ENCODE measurements at places on chromosomes 1 and 21. TPM values are rescaled to one million over a fixed set of nuclear protein-coding genes. Genes with fewer than 3 reads are reported as not detected.

GRCh38 chr1:41804176-41804575 lies 114.5 kb downstream of the HIVEP3 start:
- no peak for DNase-seq
- no peaks in the 10 kb centered on the region for H3K36me3 ChIP-seq
- H3K27ac ChIP-seq: no peak overlapping the region
- H3K4me1 ChIP-seq: peaks cover 80% of the 10 kb centered on the region

DNA sequence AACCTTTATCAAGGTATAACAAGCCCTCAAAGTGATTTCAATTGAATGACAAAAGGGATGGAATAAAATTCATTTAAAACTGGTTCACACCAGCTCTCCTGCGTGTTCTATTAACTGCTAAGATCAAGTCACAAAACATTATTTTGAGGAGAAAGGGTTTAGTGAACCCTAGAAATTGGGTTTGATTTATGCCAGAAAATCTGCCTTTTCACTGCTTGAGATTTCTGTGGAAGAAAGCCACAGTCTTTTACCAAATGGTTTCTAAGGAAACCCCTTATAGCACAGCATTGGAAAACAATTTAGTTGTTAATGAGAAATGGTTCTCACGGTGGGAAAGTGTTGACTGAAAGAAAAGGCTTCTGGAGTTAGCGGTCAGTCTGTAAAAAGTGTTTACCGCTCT lies 43.6 kb upstream of the DPH5 start:
- no peaks in the 10 kb centered on the region for H3K27me3 ChIP-seq
- H3K36me3 ChIP-seq: no peaks in the 10 kb centered on the region
- H3K27ac ChIP-seq: no peak overlapping the region
- peaks cover 18% of the 10 kb centered on the region for H3K4me1 ChIP-seq
- no peak for DNase-seq

GRCh38 chr1:247487057-247487456 lies 29.2 kb upstream of the OR2B11 start:
- no peaks in the 10 kb centered on the region for H3K4me1 ChIP-seq
- H3K36me3 ChIP-seq: no peaks in the 10 kb centered on the region
- no peak overlapping the region for H3K27ac ChIP-seq
- peak; percentile 41 for DNase-seq
- no peak overlapping the region for H3K4me3 ChIP-seq

DNA sequence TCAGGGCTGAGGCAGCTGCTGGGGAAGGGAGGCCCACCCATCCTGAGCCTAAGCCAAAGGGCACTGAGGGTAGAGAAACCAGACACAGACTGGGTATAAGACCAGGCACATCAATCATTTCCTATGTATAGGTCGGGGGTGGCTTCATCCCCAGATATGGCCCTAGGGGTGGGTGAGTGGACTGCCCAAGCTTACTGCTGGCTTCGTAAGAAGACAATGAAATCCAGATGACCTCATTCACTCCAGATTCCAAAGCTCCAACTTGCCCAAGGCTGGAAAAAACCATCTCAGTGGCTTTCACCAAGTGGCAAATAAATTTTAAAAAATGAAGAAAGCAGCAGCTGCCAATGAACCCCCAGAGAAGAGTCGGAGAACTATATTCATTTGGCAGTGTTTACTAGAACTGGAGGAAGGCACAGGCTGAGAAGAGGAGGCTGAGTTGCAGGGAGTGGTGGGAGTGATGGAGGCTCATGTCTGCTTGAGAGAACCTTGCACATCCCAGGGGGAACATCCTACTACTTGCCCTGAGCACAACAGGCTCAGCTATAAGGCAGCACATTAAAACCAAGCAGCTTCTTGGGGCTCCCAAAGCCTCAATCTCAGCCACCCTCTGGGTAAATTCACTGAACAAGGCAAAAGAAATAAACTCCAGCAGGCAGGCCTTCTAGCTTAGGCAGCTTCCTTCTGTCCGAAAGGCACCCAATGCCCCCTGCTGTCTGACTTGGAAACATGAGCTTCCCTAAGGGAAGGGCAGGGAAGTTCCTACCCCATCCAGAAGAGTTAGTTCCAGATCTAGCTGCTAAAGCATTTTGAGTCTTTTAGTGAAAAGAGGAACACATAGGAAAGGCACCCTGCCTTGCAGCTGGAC lies 14.1 kb downstream of the PEA15 start:
- no peaks in the 10 kb centered on the region for H3K27me3 ChIP-seq
- H3K4me3 ChIP-seq: no peak overlapping the region
- no peak overlapping the region for H3K27ac ChIP-seq
- H3K36me3 ChIP-seq: peaks cover 96% of the 10 kb centered on the region

DNA sequence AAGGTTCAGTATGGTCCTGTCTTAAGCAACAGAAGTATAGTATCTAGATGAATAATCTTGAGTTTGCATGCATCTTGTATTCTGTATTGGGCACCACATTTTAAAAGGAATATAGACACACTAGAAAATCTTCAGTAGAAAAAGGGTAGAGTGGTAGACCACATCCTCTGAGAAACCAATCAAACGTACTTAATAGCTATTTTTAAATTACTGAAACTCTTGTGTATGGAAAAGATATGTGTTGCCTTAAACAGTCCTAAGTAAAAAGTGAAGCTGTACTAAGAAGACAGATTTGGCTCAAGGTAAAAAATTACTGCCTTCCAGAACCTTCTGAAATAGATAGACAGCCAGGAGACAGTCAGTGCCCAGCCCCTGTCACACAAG lies 3.1 kb downstream of the CTXND2 start:
- H3K27ac ChIP-seq: no peak overlapping the region
- DNase-seq: no peak
- peaks cover 17% of the 10 kb centered on the region for H3K4me1 ChIP-seq
- H3K4me3 ChIP-seq: peak overlapping the region; percentile 27
- no peaks in the 10 kb centered on the region for H3K27me3 ChIP-seq

DNA sequence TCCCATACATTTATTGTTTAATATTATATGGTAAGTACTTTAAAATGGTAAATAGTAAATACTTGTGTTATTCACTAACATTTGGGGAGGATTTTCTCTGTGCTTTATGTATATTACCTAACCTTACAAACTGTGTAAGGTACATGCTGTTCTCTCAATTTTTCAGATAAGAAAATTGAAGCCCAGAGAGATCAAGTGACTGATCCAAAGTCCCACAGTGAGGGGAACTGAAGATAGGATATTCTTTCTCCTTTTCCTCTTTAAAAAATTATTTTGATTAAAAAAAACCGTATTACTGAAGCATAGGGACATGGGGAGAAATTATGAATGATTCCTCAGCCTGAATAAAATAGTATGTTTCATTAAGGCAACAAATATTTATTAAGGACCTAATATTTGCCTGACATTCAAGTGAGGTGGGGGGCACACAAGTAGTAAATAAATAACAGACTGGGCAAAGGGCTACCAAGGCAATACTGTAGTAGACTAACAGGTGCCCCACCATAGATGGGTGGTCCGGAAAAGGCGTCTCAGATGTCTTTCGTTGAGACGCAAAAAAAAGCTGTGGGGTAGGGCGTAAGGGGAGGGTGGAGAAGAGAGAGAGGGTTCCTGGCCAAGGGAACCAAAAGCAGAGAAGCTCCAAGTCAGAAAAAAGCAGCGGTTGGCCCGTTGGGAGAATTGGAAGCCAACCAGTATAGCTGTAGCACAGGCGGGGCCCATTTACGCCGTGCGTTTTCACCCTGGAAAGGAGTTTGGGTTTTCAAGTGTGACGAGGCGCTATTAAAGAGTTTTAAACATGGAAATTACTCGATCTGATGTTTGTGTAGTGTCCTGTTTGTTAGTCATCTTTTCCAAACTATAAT lies 944 bp upstream of the AGO3 start:
- H3K27ac ChIP-seq: peak overlapping the region; percentile 93
- H3K4me1 ChIP-seq: peaks cover 21% of the 10 kb centered on the region
- no peaks in the 10 kb centered on the region for H3K36me3 ChIP-seq
- no peak for DNase-seq
- H3K4me3 ChIP-seq: peak overlapping the region; percentile 72
- no peaks in the 10 kb centered on the region for H3K27me3 ChIP-seq

DNA sequence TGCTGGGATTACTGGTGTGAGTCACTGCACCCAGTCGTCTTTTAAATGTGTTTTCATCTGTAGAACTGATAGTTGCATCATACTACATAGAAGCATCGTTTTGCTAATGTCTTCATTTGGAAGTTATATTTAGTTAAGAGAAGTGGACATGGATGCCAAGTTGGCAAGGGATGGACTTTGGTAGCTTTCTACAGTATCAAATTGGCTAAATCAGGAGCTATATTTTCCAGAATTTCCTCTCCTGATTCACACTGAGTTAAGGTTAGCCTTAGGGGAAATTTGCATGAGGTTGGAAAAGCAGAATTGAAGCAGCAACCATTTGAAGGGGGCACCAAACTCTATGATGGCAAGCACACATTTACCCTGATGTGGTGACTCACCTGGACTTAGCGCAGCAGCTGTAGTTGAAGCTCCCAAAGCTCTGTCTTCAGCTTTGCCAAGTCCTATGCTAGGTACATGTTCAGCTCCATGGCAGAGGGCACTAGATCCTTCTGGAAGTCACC lies 43.9 kb downstream of the DUSP10 start:
- H3K27me3 ChIP-seq: no peaks in the 10 kb centered on the region
- H3K4me1 ChIP-seq: no peaks in the 10 kb centered on the region
- no peak for DNase-seq

DNA sequence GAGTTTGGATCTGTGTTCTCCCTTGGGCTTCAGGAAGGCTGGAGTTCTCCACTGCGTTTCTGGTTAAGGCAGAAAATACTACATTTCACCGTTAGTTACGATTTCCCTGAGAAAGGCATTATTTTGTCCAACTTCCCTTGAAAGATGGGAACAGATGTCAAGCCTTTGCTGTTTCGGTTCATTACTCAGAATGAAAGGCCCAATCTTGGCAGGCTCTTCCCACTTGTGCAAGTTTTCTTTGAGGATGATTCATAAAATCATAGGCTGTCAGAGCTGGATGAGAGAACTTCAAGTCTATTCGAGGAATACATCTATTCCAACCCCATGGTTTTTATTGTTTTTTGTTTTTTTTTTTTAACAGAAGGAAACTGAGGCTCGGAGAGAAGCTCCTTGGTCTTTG lies 205.2 kb downstream of the GRIK3 start:
- no peaks in the 10 kb centered on the region for H3K36me3 ChIP-seq
- no peaks in the 10 kb centered on the region for H3K27me3 ChIP-seq
- H3K27ac ChIP-seq: no peak overlapping the region
- no peaks in the 10 kb centered on the region for H3K4me1 ChIP-seq

MNDA gene
- total RNA-seq: not detected

DNA sequence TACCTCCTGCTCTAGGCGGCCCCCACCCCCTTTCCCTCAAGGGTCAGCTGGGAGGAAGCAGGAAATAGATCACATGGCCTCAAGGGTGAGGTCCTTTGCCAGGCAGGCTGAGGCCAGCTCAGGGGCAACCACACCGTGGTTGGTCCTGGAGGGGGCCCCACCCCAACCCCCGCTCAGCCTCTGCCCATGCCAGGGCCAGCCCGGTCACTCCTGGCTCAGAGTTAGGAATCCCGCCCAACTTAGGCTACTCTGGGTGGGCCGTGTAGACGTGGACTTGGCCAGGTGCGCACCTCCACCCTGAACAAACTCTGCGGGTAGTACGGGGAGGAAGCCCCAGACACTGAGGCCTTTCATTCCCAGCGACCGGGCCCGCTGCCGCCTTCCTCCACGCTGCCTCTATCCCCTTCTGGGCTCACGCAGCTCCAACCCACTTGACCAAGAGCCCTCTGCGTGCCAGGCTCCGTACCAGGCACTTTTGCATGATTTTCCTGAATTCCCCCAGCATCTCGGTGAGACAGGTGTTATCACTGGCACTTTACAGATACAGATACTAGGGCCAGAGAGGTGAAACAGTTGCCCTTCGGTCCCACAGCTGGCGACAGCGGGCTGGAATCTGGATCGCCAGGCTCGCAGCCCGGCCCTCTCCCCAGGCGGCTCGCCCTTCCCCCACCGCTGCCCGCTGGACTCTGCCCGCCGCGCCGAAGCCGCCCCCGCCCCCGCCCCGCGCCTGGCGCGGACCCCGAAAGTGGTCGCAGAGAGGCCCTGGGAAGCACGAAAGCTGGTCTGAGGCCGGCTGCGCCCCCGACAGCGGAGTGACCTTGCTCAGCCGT lies 769 bp downstream of the GALE start:
- peak overlapping the region; percentile 67 for H3K4me3 ChIP-seq
- peak overlapping the region; percentile 89 for H3K27ac ChIP-seq
- peaks cover 12% of the 10 kb centered on the region for H3K36me3 ChIP-seq

GRCh38 chr21:14115646-14116045 lies 95.1 kb downstream of the LIPI start:
- H3K4me3 ChIP-seq: no peak overlapping the region
- no peaks in the 10 kb centered on the region for H3K27me3 ChIP-seq
- H3K36me3 ChIP-seq: no peaks in the 10 kb centered on the region
- H3K4me1 ChIP-seq: peaks cover 8% of the 10 kb centered on the region

- no peaks in the 10 kb centered on the region for H3K27me3 ChIP-seq
- no peak for DNase-seq
- no peak overlapping the region for H3K4me3 ChIP-seq
- H3K4me1 ChIP-seq: no peaks in the 10 kb centered on the region
Measured at GRCh38 chr1:99292886-99293285, 28.6 kb downstream of the PLPPR4 start.

- no peaks in the 10 kb centered on the region for H3K36me3 ChIP-seq
- no peak overlapping the region for H3K4me3 ChIP-seq
- DNase-seq: no peak
- no peaks in the 10 kb centered on the region for H3K27me3 ChIP-seq
- no peaks in the 10 kb centered on the region for H3K4me1 ChIP-seq
Measured at GRCh38 chr1:162003061-162003829, 20.4 kb downstream of the OLFML2B start.

DNA sequence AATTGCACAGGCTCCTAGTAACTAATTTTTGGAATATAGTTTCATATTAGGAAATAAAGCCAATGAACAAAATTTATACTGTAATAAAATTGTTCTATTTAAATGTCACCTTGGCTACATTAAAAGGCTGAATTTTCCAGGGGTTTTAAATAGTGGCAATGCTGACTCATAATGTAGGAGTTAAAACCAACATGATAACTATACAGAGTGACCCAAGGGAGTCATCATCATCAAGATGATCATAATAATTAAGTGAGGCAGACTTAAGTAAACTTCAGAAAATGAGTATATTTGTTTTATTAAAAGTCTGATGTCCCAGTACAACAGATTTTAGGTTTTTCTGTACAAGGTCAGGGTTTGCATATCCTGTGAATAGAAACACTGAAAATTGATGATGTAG lies 183.4 kb downstream of the PLPPR4 start:
- no peak overlapping the region for H3K4me3 ChIP-seq
- H3K4me1 ChIP-seq: no peaks in the 10 kb centered on the region
- H3K27ac ChIP-seq: no peak overlapping the region
- DNase-seq: no peak
- H3K36me3 ChIP-seq: no peaks in the 10 kb centered on the region

- no peaks in the 10 kb centered on the region for H3K4me1 ChIP-seq
- DNase-seq: no peak
- no peak overlapping the region for H3K4me3 ChIP-seq
- H3K27me3 ChIP-seq: no peaks in the 10 kb centered on the region
- peaks cover 4% of the 10 kb centered on the region for H3K36me3 ChIP-seq
- no peak overlapping the region for H3K27ac ChIP-seq
Measured at GRCh38 chr1:20840731-20841130, 53.6 kb upstream of the HP1BP3 start.

DNA sequence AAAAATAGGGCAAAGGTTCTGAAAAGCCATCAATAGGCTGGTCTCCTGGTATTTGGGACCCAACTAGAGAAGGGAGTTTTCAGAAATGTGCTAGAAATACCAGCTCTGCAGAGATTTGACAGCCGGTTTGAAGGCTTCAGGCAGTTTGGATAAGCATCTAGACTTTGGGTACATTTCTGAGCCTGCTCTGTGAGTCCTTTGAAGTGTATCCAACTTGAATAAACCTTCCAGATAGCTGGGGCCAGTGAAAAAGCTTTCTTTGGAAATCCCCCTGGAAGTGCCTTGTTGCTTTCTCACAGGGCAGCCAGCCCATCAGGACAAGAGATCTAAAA lies 6.4 kb upstream of the PEF1 start:
- H3K27me3 ChIP-seq: no peaks in the 10 kb centered on the region
- DNase-seq: no peak
- H3K27ac ChIP-seq: no peak overlapping the region
- no peaks in the 10 kb centered on the region for H3K36me3 ChIP-seq
- H3K4me3 ChIP-seq: no peak overlapping the region

Measured in CD4-positive, CD25-positive, alpha-beta regulatory T cell (primary cell).